Mucosa of descending colon (tissue), 3 donors: ENCODE measurements at places on chromosomes 4 and X. TPM values are rescaled to one million over a fixed set of nuclear protein-coding genes. Genes with fewer than 3 reads are reported as not detected.

Gene ARSD
- total RNA-seq, result 26.2 TPM

Gene SYTL4
- 47.1 TPM for total RNA-seq

Gene BMX
- 5.4 TPM for total RNA-seq

Gene UGT2B11
- total RNA-seq, result 0.13 TPM

Gene CC2D2A
- total RNA-seq, result 7.6 TPM

Gene OPN1LW
- not detected for total RNA-seq

Gene PHOX2B
- 0.55 TPM for total RNA-seq

Gene CENPE
- 2.8 TPM for total RNA-seq

Gene AADAT
- total RNA-seq, result 4.9 TPM

Gene SLC7A11
- 1.5 TPM for total RNA-seq

Gene FHDC1
- total RNA-seq, result 8.8 TPM

Gene GRPR
- 3.5 TPM for total RNA-seq

Gene FSTL5
- total RNA-seq, result not detected

DNA sequence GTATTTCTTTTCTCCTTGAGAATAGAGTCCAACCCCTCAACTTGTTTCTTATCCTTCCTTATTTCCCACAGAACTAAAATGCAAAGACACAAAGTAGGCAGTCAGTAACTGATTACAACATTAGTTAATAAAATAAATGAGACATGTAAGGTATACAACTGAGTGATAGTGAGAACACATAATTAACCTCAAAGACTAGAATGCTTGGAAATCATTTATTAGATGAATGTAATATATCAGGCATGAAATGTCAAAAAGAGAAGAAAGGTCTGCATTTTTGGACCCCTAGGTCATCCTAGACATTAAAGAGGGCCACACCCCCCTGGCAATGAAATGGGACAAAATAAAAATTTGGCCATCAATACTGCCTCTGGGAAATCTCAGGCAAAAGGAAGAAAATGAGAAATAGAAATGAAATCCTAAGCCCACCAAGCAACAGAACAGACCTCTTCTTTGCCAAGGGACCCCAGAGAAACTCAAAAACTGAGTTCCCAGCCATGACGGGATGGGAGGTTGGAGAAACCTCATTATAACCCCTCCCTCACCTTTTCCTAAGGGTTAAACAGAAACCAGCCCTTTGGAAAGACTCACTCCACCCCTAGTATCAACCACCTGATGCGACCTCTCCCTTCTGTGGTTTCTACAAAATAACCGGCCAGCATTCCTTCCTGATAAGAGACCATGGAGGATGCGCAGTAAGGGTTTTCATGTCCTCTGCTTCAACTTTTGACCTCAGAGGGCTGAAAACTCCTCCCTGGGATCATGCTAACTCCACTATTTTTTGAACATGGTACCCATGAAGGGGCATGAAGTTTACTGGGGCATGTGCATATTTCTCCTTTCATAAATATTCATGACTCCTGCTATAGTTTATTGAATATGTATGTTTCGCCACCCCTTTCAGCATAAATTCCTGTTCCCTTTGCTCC is 90.0 kb upstream of the EXOC1L start:
- DNase-seq, result no peak

DNA sequence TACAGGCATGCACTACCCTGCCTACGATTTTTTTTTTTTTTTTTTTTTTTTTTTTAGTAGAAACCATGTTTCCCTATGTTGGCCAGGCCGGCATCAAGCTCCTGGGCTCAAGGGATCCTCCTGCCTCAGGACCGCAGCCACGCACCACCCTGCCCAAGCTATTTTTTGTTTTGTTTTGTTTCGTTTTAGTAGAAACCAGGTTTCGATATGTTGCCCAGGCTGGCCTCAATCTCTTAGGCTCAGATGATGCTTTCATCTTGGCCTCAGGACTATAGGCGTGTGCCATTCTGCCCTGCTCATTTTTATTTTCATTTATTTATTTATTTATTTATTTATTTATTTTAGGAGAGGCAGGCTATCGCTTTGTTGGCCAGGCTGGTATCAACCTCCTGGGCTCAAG is 1.2 kb upstream of the SSX3 start:
- no peak for DNase-seq

- no peak for DNase-seq
Measured at GRCh38 chr4:157226035-157226434, 5.5 kb downstream of the GRIA2 start.

DNA sequence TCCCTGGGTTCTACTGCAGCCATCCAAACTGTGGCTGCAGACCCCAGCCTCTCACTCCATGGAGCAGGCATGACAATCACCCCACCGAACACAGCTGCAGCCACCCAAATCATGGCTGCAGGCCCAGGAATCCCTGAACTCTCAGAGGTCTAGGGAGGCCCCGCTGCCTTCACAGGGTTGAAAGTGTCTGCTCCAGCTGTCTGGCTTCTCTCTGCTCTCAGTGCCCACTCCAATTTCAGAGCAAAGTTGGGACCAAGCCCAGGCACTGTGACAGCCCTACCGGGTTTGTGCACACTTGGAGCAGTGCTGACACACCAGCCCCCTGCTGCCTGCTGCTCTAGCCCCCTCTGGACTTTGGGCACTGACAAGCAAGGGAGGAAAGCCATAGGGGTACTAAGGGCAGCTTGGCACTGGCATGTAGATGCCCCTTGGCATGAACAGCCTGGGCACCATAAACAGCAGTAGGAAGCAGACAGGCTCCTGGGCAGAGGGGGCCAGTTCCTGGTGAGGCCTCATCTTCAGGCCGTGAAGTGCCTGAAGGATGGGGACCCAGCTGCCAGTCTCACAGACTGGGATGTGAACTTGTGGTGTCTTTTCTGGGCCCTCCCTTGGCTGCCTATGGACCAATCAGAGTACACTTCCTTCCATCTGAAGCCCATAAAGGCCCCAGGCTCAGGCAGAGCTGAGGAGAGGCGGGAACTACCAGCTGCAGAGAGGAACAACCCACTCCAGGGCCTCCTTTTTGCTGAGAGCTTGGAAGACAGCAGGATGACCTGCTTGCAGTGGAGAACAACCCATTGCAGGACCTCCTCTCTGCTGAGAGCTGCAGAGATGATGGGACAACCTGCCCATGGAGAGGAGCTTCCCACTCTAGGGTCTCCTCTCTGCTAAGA is 68.8 kb downstream of the TECRL start:
- DNase-seq, result no peak

DNA sequence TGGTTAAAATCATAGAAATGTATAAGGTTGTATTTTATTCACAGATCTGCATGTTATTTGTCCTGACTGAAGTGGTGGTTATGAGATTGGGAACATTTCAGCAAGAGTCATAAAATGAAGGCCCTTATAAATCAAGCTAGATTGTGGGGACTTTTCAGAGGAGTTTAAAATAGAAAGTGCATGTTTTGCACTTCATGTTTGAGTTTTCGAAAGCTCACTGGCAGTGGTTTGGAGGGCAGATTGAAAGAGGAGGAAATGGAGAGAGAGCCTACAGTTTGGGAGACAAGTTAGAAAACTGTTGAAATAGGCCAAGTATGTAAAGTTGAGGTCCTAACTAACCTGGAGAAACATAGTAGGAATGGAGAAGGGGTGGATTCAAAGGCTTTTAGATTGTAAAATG is 124.9 kb downstream of the KDM6A start:
- no peak for DNase-seq

GRCh38 chr4:1072830-1073446 is 40.4 kb downstream of the RNF212 start:
- peak; percentile 75 for DNase-seq

- peak; percentile 53 for DNase-seq
Measured at GRCh38 chrX:1592470-1593142, 1.2 kb downstream of the AKAP17A start.

DNA sequence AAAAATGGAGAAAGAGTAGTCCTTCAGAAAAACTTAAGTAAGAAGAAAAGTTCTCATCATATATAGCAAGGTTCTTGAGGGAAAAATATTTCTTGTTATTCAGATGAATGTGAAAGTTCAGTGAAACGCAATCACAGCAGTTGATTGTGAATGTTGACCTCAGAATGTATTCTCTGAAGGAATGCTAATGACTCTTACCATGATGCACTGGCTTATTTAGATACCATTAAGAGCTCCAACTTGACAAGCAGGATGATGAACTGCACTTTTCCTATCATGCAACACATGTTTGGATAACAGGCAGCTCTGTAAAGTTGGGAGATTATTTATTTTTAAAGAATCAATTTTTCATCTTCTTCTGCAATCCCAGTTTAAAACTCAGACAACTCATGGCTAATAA is 115.5 kb upstream of the MYOZ2 start:
- no peak for DNase-seq

GRCh38 chr4:61630548-61630947 is 430.4 kb downstream of the ADGRL3 start:
- no peak for DNase-seq

- no peak for DNase-seq
Measured at GRCh38 chr4:21893136-21893535, 55.4 kb downstream of the KCNIP4 start.

- DNase-seq, result no peak
Measured at GRCh38 chrX:84715315-84715714, 213.1 kb upstream of the HDX start.

- no peak for DNase-seq
Measured at GRCh38 chrX:9258421-9259104, 206.3 kb upstream of the TBL1X start.

GRCh38 chr4:79362626-79363025 is 36.8 kb upstream of the NAA11 start:
- DNase-seq, result no peak

- DNase-seq, result no peak
Measured at GRCh38 chr4:37798616-37799015, 27.9 kb upstream of the PGM2 start.

DNA sequence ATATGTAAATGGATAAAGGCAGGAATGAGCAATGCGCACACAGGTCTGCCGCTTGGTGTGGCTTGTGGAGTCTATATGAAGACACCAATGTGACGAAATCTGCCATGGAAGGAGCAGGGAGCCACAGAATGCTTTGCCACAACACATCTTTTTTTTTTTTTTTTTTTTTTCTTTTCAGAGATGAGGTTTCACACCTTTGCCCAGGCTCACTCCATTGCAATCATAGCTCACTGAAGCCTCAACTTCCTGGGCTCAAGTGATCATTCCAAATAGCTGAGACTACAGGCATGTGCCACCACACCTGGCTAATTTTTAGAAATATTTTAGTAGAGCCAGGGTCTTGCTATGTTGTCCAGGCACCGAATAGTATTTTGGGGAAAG is 17.4 kb upstream of the SLC34A2 start:
- no peak for DNase-seq

GRCh38 chrX:9682456-9682855 is 83.2 kb downstream of the GPR143 start:
- DNase-seq, result no peak

- no peak for DNase-seq
Measured at GRCh38 chrX:140971099-140971795, 31.1 kb upstream of the SPANXB1 start.

DNA sequence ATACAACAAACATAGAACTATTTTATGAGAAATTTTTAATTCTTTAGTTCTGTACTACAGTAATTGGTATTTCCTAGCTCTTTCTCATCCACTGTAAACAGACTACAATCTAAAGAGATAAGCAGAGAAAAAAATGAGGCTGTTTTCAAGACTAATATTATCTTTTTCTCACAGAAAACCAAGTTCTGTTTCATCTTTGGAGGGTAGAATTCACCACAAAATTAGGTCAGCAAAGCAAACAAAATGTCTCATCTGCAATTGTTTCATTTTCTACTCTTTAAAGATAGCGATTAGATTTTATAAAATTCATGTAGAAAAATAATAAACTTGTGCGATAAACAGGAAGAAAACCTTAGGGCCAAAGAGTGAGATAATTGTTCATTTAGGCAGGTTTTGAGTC is 10.8 kb downstream of the APOO start:
- DNase-seq, result no peak

GRCh38 chr4:110196206-110196870 is 2.1 kb downstream of the ELOVL6 start:
- DNase-seq, result peak; percentile 71

GRCh38 chr4:20356565-20356964 is 104.9 kb downstream of the SLIT2 start:
- no peak for DNase-seq

- no peak for DNase-seq
Measured at GRCh38 chr4:143618811-143619210, 81.7 kb downstream of the FREM3 start.

GRCh38 chr4:90845777-90846176 is 718.6 kb downstream of the CCSER1 start:
- DNase-seq, result no peak

- DNase-seq, result no peak
Measured at GRCh38 chr4:178205826-178206225, 763.6 kb upstream of the AGA start.

GRCh38 chrX:68376373-68376772 is 56.9 kb downstream of the OPHN1 start:
- DNase-seq, result no peak

DNA sequence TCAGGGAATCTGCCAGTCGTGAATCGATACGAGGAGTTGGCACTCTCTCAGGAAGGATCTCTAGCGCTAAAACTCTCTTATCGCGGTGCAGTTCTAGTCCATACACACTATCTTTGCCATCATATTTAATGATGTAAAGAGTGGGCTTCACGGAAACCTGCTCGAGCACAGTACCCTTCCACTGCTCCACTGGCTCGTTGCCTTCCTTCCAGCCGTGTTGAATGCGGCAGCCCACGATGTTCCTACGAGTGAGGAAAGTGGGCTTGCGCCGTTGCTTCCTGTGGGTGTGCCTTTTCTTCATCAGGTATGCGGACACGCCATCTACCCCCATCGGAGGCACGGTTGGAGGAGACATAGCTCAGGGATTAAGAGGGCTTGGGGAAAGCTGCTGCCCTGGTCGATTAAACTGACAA is 661 bp downstream of the SPIN4 start:
- peak; percentile 38 for DNase-seq

GRCh38 chrX:79366556-79366872 is 620 bp downstream of the ITM2A start:
- no peak for DNase-seq

- no peak for DNase-seq
Measured at GRCh38 chr4:107467461-107467860, 252.6 kb downstream of the PAPSS1 start.

GRCh38 chrX:154051201-154051810 is 31.6 kb upstream of the IRAK1 start:
- DNase-seq, result peak; percentile 90

GRCh38 chr4:117324851-117325491 is 239.6 kb upstream of the TRAM1L1 start:
- DNase-seq, result no peak
